ENCODE measurements at places on chromosomes 6 and 20.

GRCh38 chr6:90610751-90611542 is 24.1 kb upstream of the MAP3K7 start:
- DNase-seq: no peak

GRCh38 chr6:53528107-53528506 is 16.8 kb downstream of the GCLC start:
- no peak for DNase-seq

GRCh38 chr6:118333772-118334171 is 214.3 kb upstream of the PLN start:
- DNase-seq: no peak

GRCh38 chr6:4163408-4164116 is 28.2 kb upstream of the ECI2 start:
- DNase-seq: no peak

GRCh38 chr6:106574741-106575458 is 54.4 kb downstream of the RTN4IP1 start:
- no peak for DNase-seq

GRCh38 chr6:109628158-109629000 is 62.6 kb downstream of the AK9 start:
- no peak for DNase-seq

GRCh38 chr6:166435574-166435973 is 52.8 kb upstream of the MPC1 start:
- DNase-seq: no peak

GRCh38 chr6:135651964-135652755 is 154.6 kb upstream of the AHI1 start:
- no peak for DNase-seq

GRCh38 chr6:26439151-26440125 is 866 bp upstream of the BTN3A3 start:
- DNase-seq: no peak

Data from stimulated activated CD4-positive, alpha-beta T cell treated with anti-CD3 and anti-CD28 coated beads, Interleukin-2, amount 100 ng/mL, for 4 hours (primary cell).